ENCODE measurements at places on chromosomes 2 and 18.

DNA sequence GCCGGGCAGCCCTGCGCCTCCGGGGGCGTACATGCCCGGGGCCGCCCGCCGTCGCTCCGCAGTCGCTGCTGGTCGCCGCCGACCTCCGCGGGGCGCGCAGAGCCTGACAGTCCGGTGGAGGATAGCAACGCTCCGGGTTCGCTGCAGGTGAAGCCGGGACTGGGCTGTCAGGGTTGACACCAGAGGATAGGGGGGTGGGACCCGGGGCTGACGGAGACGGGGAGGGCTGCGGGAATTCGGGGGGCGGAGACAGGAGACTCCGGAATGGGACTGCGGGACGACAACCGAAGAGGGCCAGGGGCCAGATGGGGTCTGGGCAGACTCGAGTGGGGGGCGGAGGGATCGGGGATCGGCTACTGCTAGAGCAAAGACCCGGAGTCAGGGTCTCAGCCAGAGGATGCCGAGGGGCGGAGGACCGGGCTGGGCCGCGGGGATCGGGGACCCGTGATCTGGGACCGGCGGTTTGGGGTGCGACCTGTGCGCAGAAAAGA, 403 bp downstream of the TMEM127 start:
- DNase-seq = no peak

DNA sequence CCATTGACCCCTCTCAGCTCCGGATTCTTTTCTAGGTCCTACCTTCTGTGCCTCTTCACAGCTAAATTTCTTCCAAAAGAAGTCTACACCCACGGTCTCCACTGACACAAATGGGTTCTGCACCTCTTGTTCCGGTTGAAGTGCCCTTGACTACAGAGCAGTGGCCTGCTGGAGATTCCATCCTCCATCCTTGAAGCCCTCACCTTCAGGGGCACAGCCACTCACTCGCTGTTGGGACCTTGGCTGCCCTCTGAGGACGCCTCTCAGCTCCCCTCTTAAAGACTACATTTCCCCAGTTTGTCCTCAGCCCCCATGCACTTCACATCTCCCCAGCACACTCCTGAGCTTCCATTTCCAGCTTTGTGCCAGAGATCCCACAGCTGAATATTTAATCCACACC, 226.3 kb downstream of the ATAD2B start:
- DNase-seq = no peak

DNA sequence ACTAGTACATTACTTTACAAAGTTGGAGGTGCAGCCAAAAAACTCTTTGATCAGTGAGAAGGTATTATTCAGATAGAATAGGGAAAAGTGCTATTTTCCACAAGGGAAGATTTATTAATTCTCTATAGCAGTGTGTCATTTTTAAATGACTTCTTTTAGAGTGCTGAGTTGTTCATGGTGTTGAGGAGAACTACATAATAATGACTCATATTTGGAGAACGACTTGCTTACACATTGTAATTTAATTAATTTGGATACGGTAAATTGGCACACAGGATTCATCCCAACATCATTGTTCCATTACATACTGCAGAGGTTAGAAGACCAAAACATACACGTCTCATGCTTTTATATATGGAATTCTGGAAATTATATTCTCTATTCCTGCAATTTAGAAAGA, 22.1 kb upstream of the MAP2 start:
- no peak for DNase-seq

GRCh38 chr2:46703588-46703987, 212.0 kb downstream of the MCFD2 start:
- DNase-seq = no peak

- DNase-seq = no peak
These were observed 120.4 kb downstream of the ZNF516 start for GRCh38 chr18:76374330-76375281.

DNA sequence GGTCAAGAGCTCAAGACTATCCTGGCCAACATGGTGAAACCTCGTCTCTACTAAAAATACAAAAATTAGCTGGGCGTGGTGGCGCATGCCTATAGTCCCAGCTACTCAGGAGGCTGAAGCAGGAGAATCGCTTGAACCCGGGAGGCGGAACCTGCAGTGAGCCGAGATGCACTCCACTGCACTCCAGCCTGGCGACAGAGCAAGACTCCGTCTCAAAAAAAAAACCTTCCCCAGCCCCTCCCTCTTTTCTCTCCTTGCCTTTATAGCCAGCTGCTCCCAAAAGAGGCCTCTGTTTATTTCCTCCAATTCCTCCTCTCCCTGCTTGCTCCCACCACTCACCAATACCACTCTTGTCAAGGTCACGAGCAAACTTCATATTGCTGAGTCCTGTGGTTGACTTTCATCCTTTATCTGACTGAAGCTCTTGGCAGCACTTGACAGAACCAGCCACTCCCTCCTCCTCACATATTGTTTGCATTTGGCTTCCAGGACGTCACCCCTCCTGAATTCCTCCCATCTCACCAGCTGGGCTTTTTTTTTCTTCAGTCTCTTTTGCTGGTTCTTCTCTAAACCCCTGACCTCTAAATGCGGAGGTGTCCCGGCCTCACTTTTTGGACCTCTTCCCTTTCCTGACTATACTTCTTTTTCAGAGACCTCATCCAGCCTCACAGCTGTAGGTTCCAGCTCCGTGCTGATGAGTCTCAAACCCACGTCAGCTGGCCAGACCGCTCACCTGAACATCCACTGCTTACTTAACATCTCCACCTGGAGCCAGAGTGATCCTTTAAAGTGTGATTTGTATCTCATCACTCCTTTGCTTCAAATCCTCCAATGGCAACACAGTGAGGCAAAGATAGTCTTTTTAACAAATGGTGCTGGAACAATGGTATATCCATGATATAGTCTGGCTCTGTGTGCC, 84.6 kb upstream of the CAB39 start:
- DNase-seq = peak; percentile 13

GRCh38 chr18:70249118-70249517, 39.7 kb upstream of the SOCS6 start:
- no peak for DNase-seq

DNA sequence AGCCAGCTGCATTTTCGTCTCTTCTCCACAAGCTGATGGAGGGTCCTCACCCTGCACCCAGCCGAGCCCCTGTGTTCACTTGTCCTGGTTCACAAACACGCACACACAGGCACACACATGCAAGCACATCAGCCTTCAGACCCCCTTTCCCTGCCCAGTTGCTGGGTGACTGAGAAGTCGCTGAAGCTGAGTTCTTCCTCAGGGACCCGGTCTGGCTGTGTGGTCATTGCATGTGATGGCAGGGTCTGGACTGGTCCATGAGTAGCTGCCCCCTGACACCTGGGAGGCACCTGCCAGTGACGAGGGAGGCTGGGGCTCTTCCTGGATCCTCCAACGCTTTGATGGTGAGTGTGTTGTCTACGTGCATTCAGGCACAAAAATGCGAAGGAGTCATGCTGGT, 546.1 kb upstream of the SALL3 start:
- DNase-seq = no peak

GRCh38 chr18:49038423-49038822, 87.7 kb upstream of the SMAD7 start:
- DNase-seq = no peak

GRCh38 chr2:168348076-168348475, 100.7 kb upstream of the STK39 start:
- DNase-seq = no peak

DNA sequence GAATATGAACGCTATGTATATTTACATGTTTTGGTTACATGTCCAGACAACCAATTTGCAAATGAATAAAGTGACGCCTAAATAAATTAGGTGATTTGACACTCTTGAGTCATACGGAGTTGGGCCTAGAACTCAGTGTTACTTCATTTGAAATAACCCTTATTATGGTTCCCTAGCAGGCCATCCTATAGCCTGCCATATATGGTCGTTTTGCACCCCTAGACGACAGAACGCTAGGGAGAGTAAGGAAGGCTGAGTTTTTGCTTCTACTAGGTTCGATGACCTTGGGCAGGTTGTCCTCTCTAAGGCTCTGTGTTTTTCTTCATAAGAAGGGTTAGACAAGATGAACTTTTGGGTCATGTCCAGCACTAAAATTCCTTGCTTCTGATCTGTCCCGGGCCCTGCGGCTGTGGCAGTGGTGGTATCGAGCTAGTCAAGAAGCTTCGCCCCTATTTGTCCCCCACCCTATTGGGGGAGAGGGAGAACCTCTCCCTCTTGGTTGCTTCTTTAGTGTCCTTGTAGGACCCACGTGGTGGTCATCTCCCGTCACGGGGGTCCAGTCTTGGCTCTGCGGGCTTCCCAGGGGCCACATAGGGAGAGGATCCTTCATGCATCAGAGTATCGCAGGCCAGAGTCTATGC, 574 bp upstream of the EML4 start:
- no peak for DNase-seq

- no peak for DNase-seq
These were observed 41.0 kb downstream of the TRABD2A start for GRCh38 chr2:84839851-84840250.

GRCh38 chr2:21367421-21367820, 243.7 kb downstream of the TDRD15 start:
- no peak for DNase-seq

- DNase-seq = peak; percentile 47
These were observed 38.6 kb downstream of the ALPK2 start for GRCh38 chr18:58590254-58590653.

GRCh38 chr2:229970406-229970805, 48.1 kb downstream of the FBXO36 start:
- DNase-seq = no peak

GRCh38 chr2:232377841-232378734, 463 bp upstream of the ALPP start:
- DNase-seq = no peak

- DNase-seq = no peak
These were observed 757.2 kb downstream of the GALR1 start for GRCh38 chr18:78006774-78007260.

GRCh38 chr18:63199743-63200241, 119.8 kb downstream of the BCL2 start:
- no peak for DNase-seq

- DNase-seq = no peak
These were observed 81.9 kb downstream of the SLC8A1 start for GRCh38 chr2:40370007-40370395.

GRCh38 chr18:3810296-3810695, 360.3 kb downstream of the TGIF1 start:
- no peak for DNase-seq

DNA sequence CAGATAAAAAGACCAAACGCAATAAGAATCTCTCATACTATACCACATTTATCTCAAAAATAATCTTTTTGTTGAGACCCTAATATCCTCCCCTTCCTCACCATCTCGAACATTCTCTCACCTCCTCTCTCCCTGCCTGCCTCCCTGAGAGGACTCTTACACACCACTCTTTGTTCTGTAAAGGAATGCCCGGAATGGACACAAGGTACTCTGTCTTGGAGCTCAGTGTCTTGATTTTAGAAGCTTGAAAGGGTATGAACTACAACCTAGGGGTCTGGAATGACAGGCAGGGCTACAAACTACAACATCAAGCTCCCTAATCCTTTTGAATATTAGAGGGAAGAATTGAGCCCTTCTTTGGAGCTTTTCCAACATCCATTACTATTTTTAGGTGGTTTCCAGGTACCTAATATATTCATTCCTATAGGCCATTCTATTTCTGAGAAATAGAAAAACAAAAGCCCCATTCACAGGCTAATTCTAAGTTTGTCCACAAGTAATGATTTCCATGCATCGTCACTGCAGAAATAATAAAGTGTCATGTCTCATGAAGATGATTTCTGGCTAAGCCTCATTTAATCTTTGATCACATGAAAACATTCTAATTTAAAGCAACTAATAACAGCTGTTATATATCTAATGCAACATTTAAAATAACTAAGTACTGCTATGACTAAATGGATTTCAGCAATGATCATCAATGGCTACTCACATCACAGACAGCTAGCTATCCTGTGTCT, 60.6 kb downstream of the LRP2 start:
- no peak for DNase-seq

DNA sequence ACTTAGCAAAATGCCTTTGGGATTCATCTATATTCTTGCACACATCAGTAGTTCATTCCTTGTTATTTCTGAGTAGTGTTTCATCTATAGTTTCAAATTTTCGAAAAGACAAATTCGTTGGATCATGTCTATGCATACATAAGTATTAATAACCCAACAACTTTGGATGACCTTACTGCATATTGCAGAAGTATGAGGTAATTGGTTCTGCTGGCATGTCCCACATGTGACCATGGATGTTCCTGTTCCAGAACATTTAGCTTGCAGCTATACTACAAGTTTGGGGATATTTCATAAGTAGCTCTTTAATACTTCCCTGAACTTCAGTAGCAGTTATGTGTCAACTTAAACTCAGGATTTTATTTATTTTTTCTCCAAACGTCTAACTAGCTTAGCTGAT, 44.9 kb downstream of the APLF start:
- DNase-seq = no peak

GRCh38 chr18:28079883-28080282, 97.0 kb downstream of the CDH2 start:
- DNase-seq = no peak

DNA sequence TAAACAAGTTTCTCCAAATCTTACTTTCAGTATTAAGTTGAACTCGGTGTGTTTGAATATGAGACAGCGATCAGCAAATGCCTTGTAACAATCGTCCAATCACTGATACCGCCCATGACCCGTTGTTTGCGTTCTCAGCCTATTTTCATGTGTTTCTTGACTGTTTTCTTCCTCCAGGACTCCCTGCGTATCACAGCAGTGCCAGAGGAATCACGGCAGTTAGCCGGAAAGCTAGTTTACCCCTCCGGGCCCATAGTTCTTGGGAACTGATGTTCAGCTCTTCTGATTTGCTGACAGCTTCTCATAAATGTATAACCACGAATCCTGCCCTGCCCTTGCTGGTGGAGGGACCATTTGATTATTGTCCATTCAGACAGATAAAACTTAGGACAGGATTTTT, 42.2 kb upstream of the TPO start:
- no peak for DNase-seq

GRCh38 chr2:159609811-159610549, 6.4 kb downstream of the BAZ2B start:
- DNase-seq = no peak

GRCh38 chr2:215874418-215874817, 138.9 kb downstream of the MREG start:
- no peak for DNase-seq

DNA sequence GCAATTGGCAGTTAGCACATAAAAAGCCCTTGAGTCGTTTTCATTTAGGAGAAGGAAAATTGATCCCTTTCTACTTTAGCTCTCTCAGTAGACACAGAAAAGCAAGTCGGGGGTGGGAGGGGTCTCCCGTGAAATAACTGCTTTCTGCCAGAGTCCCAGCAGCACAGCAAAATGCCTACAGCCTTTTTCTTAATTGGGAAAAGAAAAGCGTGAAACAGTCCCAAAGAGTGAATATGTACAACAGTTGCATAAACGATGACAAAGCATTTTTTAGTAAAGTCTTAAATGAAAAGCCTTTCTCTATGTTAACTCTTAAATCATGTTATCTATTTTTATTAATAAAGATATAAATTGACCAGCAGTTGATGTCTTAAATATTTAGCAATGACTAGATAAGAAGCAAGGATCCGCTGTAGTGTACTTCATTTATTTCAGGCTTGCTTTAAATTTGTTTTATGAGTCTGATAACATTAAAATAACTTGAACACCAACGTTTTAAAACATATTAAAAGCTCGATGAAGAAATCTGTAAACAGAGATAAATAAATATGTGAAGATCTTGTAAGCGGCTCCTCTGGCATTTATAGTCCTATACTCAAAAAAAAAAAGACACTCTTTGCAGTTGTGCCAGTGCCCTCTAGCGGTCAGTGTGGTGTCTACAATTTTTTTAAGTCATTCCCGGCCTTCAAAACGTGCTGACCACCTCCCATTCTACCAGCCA, 42.3 kb upstream of the ATIC start:
- DNase-seq = peak; percentile 74

Data from amniotic stem cell (primary cell).